ENCODE measurements at places on chromosomes 1 and 21.

- DNase-seq, result no peak
Observed at GRCh38 chr1:245245021-245245667, 90.4 kb downstream of the KIF26B start.

GRCh38 chr1:78492386-78492950, 1.7 kb downstream of the PTGFR start:
- DNase-seq, result no peak

- DNase-seq, result no peak
Observed at GRCh38 chr1:98637316-98637715, 24.2 kb upstream of the SNX7 start.

GRCh38 chr1:61914823-61915482, 172.7 kb downstream of the PATJ start:
- no peak for DNase-seq

DNA sequence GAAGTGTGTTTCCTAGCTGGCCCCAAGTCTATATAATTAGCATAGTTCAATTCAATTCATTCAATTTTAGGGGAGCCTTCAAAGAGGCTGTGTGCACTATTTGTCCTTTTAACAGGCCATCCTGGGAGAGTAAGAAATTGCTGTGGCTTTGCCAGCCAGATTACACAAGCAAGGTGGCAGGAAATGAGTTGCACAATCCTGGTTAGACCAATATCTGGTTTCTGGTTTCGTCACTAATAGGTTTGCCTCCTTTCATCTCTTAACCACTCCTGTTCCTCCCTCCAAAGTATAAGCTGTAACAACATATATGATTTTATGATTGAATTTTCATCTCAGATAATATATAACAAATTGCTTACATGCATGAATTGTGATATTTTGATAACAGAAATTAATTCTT, 84.1 kb upstream of the NEGR1 start:
- DNase-seq, result no peak

- DNase-seq, result no peak
Observed at GRCh38 chr1:22782406-22782805, 71.8 kb downstream of the EPHB2 start.

- DNase-seq, result no peak
Observed at GRCh38 chr21:44549525-44550211, 1.6 kb downstream of the KRTAP10-2 start.

DNA sequence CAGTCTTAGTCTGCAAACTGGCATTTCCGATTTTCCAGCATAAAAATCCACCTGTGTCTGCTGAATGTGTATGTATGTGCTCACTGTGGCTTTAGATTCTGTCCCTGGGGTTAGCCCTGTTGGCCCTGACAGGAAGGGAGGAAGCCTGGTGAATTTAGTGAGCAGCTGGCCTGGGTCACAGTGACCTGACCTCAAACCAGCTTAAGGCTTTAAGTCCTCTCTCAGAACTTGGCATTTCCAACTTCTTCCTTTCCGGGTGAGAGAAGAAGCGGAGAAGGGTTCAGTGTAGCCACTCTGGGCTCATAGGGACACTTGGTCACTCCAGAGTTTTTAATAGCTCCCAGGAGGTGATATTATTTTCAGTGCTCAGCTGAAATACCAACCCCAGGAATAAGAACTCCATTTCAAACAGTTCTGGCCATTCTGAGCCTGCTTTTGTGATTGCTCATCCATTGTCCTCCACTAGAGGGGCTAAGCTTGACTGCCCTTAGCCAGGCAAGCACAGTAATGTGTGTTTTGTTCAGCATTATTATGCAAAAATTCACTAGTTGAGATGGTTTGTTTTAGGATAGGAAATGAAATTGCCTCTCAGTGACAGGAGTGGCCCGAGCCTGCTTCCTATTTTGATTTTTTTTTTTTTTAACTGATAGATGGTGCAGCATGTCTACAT, 2.5 kb upstream of the OLFML3 start:
- no peak for DNase-seq

- no peak for DNase-seq
Observed at GRCh38 chr1:88701275-88701674, 17.2 kb downstream of the PKN2 start.

DNA sequence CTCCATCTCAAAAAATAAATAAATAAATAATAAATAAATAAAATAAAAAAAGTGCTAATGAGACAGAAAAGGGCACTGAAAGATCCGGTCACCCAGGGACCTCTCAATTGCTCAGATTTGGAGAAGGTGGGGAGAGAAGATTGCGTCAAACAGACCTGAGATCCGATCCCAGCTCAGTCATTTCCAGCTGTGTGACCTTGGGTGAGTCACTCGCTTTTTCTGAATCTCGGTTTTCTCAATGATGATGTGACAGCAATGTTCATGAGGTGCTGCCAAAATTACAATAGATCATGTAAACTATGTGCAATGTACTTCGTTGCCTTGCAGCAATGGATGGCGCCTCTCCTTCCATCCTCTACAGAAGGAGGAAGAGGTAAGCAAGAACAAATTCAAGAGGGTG, 11.1 kb upstream of the MEF2D start:
- DNase-seq, result no peak

DNA sequence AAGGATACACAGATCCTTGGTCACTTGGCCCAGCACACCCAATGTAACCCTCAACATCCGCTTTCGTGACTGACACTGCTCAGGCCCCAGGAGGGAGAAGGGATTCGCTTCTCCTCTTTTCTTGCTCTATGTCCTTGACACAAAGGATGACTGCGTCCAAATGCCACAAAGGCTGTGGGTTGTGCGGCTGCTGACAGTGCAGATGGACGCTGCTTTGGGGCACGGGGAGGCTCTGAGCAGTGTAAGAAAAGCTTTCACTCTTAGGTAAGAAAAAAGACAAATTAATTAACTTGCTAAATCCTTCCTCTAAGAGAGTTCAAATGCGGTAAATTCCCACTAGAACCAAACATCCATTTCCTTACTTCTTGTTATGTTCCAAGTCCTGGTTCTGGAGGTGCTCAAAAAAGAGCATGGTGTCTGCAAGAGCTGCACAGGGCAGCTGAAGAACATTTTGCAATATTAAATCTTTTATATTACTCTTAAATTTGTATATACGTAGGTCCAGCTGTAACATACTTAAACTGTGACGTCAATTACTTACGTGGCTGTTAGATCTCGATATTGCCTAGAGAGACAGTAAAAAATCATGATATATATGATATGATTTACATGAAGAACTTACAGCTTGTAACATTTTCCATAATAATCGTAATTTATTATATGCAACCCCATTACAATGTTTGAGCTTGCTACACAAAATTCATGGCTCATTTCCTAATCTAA, 19.4 kb upstream of the EPHB2 start:
- DNase-seq, result no peak

GRCh38 chr1:159915571-159916241, 9.6 kb downstream of the TAGLN2 start:
- DNase-seq, result no peak

- DNase-seq, result no peak
Observed at GRCh38 chr1:209702832-209703231, 1.8 kb upstream of the HSD11B1 start.

- no peak for DNase-seq
Observed at GRCh38 chr1:101276818-101277217, 40.0 kb downstream of the S1PR1 start.

DNA sequence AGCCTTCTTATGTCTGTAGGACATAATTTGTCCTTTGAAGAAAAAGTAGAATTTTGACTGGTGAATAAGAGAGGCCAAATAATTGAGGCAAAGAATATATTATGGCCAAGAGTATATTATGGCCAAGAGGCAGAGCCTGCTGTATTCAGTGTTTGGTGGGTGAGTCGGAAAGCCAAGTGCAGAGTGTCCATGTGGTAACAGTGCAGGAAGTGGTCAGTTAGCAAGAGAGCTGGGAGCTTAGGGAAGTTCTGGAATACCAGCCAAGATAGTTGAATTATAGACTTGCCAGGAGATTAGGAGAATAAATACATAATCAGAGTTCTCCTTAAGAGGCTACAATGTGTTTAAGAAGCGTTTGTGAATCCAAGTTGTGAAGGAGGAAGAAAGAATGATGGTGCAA, 131.5 kb upstream of the LMO4 start:
- DNase-seq, result no peak

DNA sequence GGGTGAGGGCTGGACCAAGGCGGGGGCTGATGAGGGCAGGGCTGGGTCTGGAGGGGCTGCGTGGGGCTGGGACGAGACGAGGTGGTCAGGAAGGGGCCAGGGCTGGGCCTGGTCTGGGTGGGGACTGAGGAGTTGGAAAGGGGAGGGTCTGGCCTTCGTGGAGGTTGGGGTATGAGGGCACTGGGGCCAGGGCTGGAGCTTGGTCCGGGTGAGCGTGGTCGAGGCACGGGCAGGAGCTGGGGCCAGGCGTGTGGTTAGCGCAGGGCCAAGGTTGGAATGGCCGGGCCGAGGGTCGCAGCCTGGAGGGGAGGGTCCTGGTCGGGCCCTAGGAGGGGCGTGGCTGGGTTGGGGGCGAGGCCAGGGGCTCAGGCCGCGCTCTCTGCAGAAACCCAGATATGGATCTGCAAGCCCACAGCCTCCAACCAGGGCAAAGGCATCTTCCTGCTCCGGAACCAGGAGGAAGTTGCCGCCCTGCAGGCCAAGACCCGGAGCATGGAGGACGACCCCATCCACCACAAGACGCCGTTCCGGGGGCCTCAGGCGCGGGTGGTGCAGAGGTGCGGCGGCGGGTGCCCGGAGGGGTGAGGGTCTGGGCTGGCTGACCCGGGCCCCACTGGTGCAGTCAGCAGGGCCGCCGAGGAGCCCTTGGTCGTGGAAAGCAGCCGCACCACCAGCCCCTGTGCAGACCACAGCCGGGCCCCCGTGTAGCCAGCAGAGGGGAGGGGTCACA, 9.0 kb downstream of the TTLL10 start:
- no peak for DNase-seq

GRCh38 chr1:209768354-209768774, 12.5 kb downstream of the TRAF3IP3 start:
- DNase-seq, result no peak

- DNase-seq, result no peak
Observed at GRCh38 chr21:43304206-43304605, 122.7 kb downstream of the SIK1 start.

DNA sequence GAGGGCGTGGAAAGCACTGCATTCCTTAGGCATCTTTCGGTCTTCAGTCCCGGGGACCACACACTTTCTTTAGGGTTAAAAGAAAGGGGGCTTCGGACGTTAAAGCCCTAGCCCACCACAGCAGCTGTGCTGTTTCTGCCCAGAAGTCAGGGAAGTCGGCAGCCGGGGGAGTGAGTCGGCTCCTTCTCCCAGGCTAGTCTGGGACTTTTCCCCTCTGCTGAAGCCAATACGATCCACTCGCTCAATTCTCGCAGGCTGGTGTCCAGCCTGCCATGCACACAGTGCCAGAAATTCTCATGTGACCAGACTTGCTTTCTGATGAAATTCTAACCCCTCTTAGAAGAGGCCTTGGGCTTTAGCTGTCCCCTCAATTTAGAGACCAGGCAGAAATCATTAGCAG, 67.7 kb downstream of the BCAR3 start:
- DNase-seq, result no peak

DNA sequence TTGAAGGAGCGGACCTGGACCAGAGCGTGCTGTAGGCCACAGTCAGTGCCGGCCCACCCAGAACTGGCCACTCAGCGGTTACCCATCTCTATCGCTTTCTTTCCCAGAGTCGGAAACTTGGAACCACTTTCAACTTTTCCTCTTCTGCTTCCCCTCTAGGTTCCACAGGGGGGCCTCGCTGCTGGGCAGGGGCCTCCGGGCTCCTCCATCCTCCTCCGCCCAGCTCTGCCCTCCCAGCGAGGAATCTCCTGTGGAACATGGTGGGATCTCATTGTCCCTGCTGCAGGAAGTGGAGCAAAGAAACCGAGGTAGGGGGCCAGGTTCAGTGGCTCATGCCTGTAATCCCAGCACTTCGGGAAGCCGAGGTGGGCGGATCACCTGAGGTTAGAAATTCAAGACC, 139.2 kb downstream of the ETS2 start:
- no peak for DNase-seq

DNA sequence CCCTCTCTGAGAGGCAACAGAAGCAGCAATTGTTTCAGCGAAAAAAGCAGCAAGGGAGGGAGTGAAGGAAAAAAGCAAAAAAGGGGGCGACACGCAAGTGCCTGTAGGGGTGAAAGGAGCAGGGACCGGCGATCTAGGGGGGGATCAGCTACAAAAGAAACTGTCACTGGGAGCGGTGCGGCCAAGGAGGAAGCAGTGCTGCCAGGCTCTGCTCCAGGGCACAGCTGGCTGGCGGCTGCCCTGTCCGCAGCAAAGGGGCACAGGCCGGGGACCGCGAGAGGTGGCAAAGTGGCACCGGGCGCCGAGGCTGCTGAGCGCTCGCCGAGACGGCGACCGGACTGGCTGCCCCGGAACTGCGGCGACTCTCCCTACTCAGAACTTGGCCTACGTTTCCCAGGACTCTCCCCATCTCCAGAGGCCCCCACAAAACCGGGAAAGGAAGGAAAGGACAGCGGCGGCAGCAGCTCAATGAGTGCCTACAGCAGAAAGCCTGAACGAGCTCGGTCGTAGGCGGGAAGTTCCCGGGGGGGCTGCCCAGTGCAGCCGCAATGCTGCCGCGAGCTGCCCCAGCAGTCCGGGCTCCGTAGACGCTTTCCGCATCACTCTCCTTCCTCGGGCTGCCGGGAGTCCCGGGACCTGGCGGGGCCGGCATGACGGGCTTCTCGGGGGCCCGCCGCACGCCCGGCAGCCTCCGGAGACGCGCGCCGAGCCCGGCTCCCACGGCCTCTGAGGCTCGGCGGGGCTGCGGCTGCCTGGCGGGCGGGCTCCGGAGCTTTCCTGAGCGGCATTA, 1.0 kb upstream of the CDKN2C start:
- peak; percentile 61 for DNase-seq

DNA sequence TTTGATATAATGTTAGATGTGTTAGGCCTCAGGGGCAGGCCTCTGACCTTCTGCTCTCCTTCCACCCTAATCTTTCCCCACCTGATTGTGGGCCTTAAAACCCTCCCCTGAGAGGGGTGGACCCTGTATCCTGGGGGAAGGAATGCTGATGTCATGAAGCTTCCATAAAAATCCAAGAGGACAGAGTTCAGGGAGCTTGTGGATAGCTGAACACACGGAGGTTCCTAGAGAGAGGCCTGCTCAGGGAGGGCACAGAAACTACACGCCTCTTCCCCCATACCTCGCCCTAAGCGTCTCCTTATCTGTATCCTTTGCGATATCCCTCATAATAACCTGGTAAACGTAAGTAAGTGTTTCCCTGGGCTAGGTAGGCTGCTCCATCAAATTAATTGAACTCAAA, 4.3 kb downstream of the MFN2 start:
- DNase-seq, result no peak

GRCh38 chr1:35644204-35644603, 2.9 kb upstream of the PSMB2 start:
- DNase-seq, result no peak

DNA sequence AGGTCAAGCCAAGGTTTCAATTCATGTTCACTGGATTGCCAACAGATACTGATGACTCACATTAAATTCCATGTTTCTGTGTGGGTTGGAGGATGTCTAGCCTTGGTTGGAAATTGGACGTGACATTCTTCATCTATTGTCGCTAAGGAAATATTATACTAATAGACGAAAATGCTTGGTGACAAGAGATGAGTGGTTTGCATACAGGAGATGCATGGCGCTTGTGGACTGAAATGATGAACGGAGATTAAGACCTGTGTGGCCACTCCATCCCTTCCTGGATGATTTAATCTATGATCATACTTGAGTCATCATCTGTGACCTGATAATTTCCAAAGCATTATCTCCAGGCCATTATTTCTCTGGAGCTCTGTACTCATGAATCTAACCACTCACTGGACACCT, 97.0 kb upstream of the CD34 start:
- DNase-seq, result no peak

Measured in NCI-H526 treated with DMSO at 0.1 percent for 48 hours (cell line).